ENCODE measurements at places on chromosomes 7 and 10. TPM values are rescaled to one million over a fixed set of nuclear protein-coding genes. Genes with fewer than 3 reads are reported as not detected.

ZNF248 gene
- 6.3 TPM for total RNA-seq

ADRA2A gene
- total RNA-seq, result 1.5 TPM

CAMK2B gene
- 0.23 TPM for total RNA-seq

ACTR3C gene
- 0.87 TPM for total RNA-seq

MRPS16 gene
- total RNA-seq, result 78.6 TPM

RPP38 gene
- 13.0 TPM for total RNA-seq

CLCN1 gene
- total RNA-seq, result not detected

- H3K27me3 ChIP-seq, result no peaks in the 10 kb centered on the region
- DNase-seq, result no peak
- H3K4me3 ChIP-seq, result no peak overlapping the region
- no peak overlapping the region for H3K27ac ChIP-seq
Measured at GRCh38 chr7:120170834-120171233, 102.1 kb upstream of the KCND2 start.

- no peak overlapping the region for H3K27ac ChIP-seq
- H3K27me3 ChIP-seq, result no peaks in the 10 kb centered on the region
Measured at GRCh38 chr10:5805711-5806110, 7.5 kb downstream of the GDI2 start.

DNA sequence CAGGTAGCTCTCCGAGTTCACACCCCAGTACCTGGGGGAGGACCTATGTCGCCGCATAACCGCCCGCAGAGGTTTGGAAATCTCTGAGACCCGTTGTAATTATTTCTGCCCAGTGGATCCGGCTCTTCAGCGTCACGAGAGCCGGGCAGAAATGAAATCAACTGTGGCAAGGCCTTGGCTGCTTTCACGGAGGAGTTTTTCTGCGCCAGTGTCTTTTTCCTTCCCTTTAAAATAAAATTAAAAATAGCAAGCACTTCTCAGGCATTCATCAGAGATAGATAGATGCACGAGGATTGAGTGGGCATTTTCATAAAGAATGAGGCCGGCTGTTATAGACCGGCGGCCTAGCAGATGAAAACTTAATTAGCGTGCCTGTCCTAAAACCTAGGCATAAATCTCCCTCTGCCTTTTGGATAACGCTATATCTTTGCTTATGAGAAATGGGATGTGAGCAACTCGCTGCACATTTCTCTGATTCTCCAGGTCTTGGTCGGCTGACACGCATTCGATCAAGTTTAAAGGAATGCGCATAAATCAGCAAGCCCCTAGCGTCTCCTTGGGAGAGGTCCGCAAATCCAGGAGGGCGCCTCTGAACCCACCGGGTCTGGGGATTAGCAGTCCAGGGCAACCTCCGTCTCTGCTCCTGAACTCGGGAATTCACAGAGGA, 6.4 kb downstream of the HOXA13 start:
- peaks cover 17% of the 10 kb centered on the region for H3K4me1 ChIP-seq
- H3K36me3 ChIP-seq, result peaks cover 6% of the 10 kb centered on the region
- peaks cover 45% of the 10 kb centered on the region for H3K27me3 ChIP-seq
- no peak overlapping the region for H3K4me3 ChIP-seq
- H3K27ac ChIP-seq, result no peak overlapping the region

DNA sequence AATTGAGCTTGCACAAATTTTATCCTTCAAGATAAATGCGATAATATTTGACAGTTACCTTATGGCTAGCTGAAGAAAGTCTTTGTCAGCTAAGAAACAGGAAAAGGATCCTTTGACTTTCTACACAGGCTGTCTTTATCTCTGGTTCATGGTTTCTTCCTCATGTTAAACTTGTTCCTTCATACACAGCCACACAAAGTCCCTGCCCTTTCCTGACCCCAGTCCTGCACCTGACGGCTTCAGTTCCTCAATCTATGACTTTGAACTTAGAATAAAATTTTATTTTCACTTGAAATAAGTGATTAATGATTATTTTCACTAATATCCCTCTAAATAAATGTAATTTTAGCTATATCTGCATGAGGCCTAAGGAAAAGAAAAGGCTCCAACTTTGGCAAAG, 77.8 kb upstream of the PRSS1 start:
- H3K27ac ChIP-seq, result no peak overlapping the region
- no peak overlapping the region for H3K4me3 ChIP-seq
- peaks cover 22% of the 10 kb centered on the region for H3K4me1 ChIP-seq
- H3K36me3 ChIP-seq, result no peaks in the 10 kb centered on the region

- H3K4me1 ChIP-seq, result no peaks in the 10 kb centered on the region
- no peak overlapping the region for H3K4me3 ChIP-seq
- no peak for DNase-seq
- H3K27ac ChIP-seq, result no peak overlapping the region
- H3K27me3 ChIP-seq, result no peaks in the 10 kb centered on the region
Measured at GRCh38 chr10:7136016-7136415, 274.8 kb downstream of the SFMBT2 start.

DNA sequence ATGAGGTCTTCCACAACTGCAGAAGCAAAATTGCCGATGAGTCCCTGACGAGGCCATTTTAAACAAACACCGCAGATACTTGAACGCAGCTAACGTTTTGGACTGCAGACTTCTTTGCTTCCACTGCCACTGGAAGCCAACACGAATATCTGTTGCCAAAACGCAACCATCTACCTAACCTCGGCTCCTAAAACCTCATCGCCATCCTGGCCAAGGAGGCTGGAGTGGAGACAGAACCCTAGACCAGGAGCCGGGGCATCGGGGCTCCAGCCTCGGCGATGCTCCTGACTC, 493 bp downstream of the WDR91 start:
- peaks cover 9% of the 10 kb centered on the region for H3K4me1 ChIP-seq
- peak overlapping the region; percentile 95 for H3K4me3 ChIP-seq
- DNase-seq, result no peak

DNA sequence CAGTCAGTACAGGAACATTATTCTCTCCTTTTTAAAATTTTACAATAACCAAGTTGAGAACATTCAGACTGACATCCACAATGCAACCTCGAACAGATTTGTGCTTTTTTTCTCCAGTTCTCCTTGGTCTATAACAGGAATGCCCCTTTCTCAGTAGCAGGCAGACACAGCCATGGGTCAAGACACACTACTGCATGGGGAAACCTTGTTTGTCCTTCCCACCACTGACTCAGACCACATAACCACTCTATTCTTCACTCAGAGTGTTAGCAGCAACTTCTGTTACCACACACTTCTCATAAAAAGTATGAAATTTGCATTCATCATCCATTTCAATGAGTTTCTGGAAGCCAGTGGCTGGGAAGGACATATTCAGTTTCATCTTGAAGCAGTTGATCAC, 421.7 kb downstream of the ADRA2A start:
- H3K36me3 ChIP-seq, result no peaks in the 10 kb centered on the region
- no peak overlapping the region for H3K4me3 ChIP-seq

DNA sequence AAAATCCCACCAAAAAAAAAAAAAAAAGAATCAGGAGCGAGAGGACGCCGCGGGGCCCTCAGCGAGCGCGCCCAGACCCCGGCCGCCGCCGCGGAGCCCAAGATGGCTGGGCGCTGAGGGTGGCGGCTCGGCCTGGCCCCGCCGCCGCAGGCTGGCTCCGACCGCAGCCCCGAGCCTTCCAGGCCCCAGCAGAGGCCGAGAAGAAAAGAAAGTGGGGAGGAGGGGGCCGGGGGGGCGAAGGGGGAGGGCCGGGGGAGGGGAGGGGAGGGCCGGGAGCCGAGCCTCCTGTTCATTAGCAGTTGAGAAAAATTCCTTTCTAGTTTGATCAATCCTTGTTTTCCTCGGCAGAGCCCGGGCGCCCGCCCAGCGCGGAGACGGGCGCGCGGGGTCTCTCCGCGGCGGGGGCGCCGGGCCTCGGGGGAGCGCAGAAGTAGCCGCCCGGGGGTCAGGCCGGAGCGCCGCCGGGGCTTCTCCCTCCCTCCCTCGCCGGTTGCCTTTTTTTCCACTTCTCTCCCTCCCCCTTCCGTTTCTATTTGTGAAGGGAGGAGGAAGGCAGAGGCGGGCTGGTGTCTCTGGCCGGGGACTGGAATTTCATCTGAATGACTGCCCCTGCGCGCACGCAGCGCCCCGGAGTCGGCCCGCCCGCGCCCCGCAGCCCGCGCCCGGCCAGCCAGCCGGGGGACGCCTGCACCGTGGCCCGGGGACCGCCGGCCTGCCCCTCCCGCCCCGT, 778 bp upstream of the TRIM8 start:
- peak overlapping the region; percentile 94 for H3K27ac ChIP-seq
- peaks cover 42% of the 10 kb centered on the region for H3K36me3 ChIP-seq
- H3K27me3 ChIP-seq, result peaks cover 25% of the 10 kb centered on the region
- peak overlapping the region; percentile 93 for H3K4me3 ChIP-seq
- peaks cover 45% of the 10 kb centered on the region for H3K4me1 ChIP-seq
- peak; percentile 61 for DNase-seq

DNA sequence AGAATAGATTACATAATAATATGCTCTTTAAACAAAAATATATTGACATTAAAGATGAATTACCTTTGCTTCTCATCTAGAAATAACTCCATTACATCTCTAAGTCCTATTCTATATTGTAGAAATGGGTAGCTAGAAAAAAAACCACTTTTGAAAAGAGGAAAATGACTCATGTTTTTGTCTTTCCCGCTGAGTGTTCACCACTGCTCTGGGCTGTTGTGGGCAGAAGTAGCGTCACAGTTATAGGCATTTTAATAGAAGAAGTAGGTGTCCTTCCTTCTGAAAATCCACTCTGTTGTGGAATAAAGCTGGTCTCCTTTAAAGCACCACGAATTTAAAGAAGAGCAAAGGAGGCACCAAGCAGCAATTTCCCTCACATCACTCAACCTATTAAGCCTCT, 117.6 kb upstream of the NFE2L3 start:
- H3K27ac ChIP-seq, result no peak overlapping the region
- H3K4me3 ChIP-seq, result no peak overlapping the region
- H3K4me1 ChIP-seq, result peaks cover 2% of the 10 kb centered on the region
- H3K36me3 ChIP-seq, result no peaks in the 10 kb centered on the region

GRCh38 chr7:133750287-133750686, 376.9 kb upstream of the LRGUK start:
- H3K4me3 ChIP-seq, result no peak overlapping the region
- no peaks in the 10 kb centered on the region for H3K4me1 ChIP-seq
- H3K27ac ChIP-seq, result no peak overlapping the region
- no peaks in the 10 kb centered on the region for H3K27me3 ChIP-seq
- no peak for DNase-seq

DNA sequence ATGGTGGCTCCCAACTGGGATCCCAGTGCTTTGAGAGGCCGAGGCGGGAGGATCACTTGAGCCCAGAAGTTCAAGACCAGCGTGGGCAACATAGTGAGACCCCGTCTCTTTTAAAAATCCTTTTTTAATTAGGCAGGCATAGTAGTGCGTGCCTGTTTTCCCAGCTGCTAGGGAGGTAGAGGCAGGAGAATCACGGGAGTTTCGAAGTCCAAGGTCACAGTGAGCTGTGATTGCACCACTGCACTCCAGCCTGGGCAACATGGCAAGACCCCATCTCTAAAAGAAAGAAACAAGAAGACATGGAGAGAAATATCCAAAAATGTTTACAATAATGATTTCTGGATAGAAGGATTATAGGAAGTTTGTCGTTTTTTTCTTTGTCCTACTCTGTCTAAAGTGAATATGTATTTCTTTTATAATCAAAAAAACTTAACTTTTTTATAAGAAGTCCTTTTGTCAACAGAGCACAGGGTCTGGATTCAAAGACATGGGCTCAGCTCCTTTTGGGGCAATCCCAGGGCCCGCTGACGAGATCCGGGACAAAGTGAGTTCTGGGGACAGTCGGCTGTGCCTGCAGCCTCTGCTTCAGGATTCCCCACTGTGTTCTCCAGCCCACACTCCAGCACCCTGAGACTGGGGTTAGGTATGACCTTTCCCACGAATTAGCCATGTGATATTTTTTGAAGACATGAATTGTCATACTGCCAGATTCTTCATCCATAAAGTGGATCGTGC, 45.6 kb downstream of the PDGFA start:
- H3K27ac ChIP-seq, result no peak overlapping the region
- no peak overlapping the region for H3K4me3 ChIP-seq
- H3K36me3 ChIP-seq, result peaks cover under 1% of the 10 kb centered on the region
- no peak for DNase-seq
- peaks cover 4% of the 10 kb centered on the region for H3K4me1 ChIP-seq

DNA sequence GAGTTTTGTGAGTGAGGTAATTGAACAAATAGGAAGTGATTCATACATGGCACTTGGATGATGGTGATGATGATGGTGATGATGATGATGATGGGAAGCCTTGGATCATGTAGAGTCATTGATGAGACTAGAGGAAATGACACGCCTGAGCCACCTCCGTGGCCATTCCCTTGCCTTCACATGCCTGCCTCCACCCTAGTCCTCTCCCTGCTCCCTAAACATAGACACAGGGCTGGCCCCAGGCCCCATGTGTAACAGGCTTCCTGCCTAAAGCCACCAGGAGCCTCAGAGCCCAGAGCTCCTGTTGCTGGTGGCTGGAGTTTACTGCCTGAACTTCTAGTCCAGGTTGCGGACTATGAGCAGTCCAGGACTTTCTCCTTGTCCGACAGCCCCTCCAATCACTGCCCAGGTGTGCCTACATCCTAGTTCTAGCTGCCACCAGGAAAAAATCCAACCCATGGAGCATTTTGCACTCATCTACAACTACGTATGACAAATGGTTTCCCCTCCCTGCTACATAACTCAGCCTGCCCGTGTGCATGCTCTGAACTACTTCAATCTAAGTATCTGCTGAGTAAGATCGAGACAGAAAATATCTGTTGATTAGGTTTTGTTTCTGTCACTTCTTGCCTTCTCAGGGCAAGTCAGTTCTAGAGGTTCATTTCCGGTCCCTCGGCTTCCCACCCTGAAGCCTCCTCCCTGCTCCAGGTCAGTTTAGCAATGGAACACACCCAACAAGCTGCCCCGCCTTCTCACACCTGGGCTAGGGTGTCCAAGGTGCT, 35.5 kb upstream of the KDM7A start:
- peaks cover 11% of the 10 kb centered on the region for H3K4me1 ChIP-seq
- H3K27ac ChIP-seq, result no peak overlapping the region
- peaks cover 6% of the 10 kb centered on the region for H3K27me3 ChIP-seq
- DNase-seq, result no peak

GRCh38 chr7:115133248-115133647, 211.4 kb downstream of the MDFIC start:
- H3K36me3 ChIP-seq, result no peaks in the 10 kb centered on the region
- H3K27me3 ChIP-seq, result no peaks in the 10 kb centered on the region
- H3K4me3 ChIP-seq, result no peak overlapping the region
- no peak overlapping the region for H3K27ac ChIP-seq

Measured in endothelial cell (in vitro differentiated cells).